ENCODE measurements at places on chromosomes 4 and X.

DNA sequence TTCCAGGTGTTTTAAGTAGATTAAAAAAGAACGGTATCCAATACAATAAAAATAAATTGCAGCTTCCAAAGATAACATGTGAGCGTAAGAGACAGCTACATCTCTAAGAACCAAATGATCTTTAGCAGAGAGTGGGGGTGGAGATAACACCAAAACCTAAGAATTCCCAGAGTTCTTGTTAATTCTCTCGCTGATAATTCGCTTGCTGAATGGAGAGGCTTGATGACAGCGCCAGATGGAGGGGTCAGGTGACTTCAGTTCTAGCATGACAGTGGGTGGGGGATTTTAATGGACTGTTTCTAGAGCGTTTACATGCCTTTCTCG is 2.3 kb downstream of the CLCN4 start:
- DNase-seq = no peak

DNA sequence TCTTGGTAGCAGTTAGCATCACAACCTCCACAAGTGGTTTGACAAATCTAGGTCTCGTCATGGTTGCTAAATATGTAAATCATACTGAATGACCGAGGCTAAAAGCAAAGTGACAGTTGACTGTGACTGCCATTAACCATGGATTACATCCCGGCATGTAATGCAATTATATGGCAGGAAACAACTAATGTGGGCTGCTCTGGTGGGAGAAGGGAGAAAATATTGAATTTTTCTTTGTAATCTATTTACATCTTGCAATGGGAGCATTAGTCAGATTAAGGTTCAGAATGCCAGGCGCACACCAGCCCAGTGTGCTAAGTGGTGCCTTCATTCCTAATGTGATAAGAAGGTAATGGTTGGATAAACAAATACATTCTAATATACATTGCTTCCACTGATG is 35.8 kb downstream of the UNC5C start:
- no peak for DNase-seq

GRCh38 chrX:7950865-7951264 is 23.7 kb upstream of the PNPLA4 start:
- no peak for DNase-seq

GRCh38 chr4:151656058-151656457 is 104.7 kb downstream of the GATB start:
- no peak for DNase-seq

DNA sequence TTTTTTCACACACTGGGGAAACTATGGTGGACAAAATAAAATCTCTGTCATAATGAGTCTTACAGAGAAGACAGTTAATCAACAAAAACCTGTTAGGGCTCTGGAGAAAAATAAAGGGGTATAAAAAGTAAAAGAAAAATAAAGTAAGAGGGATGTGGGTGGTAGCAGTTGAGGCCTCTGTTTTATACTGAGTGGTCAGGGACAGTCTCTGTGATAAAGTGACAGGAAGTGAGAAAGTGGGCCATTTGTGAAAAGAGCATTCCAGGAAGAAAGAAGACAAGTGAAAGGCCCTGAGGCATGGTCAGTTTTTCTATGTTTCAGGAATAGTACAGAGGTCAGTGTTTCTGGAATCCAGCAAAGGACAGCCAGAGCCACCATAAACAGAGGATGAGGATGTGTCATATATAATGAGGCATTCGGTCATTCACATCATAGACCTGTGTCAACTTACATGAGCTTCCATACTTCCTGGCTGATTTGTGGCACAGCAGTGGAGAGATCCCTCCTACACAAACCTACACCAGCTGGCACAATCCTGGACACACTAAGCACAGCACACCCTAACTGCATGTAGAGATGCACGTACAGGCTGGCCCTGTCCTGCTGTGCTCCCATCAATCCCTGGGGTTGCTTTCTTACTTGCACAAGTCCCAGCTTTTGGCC is 64.4 kb upstream of the NAP1L5 start:
- DNase-seq = no peak

- DNase-seq = no peak
Observed at GRCh38 chr4:38188631-38189101, 228.5 kb downstream of the PTTG2 start.

DNA sequence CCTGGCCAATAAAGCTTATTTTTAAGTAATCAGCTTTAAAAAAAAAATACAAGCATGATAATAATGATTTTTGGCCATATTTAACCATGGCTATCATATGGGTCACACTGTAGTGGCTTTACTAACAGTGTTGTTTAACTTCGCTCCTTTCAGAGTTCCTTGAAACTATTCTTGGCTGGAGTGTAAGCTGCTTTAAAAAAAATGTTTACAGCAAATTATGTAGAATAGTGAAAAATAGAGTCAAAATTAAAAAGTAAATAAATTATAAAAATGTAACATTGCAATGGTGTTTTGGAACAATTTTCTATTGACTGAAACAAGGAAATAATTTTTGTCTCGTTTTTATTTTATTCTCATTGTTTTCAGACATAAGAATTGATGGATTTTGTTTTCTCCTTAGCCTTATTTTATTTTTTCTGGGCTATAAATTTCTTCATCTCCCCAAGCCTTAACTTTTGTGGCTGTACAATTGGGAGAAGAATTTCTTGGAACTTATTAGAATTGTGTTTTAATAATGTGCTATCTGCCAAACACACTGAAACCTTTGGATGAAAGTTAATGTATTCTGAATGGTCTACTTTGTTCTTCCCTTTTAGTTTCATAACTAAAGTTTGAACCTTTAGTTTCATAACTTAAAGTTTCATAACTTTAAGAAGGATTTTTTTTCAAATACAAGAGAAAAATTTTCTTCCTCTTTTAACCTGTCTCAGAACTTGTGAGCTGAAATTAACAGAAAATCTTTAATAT is 182.0 kb downstream of the ARHGAP24 start:
- no peak for DNase-seq

DNA sequence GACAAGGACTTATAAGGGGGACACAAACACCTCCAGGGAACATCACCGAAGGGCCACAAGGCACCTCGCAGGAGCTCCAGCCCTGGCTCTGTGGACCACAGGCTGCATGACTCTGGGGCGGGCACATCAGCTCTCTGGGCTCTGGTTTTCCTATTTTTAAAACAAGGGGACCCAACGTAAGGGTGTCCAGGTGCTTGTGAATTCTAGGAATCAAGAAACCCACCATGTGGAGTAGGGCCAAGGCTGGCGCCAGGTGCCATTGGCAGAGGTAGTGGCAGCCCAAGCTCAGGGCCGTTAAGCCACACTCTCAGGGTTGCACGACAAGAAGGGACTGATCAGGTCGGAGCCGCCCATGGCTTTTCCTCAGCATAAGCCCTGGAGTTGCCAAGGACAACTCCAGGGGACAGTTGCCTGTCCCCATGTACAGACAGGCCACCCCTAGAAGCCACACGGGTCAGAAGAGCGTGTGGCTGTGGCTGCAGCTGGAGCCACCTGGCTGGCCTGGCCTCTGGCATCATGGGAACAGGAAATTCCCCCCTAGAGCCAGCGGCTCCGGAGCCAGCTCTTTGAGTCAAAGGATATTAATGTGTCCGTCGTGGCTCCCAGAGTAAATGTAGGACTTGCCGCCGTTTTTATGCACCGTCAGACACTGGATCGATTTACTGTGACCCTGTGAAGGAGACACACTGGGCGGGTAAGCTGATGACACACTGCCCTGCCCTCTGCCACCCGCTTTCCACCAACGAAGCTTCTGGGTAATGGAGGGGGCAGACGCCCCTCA is 32.5 kb downstream of the WDR1 start:
- no peak for DNase-seq

DNA sequence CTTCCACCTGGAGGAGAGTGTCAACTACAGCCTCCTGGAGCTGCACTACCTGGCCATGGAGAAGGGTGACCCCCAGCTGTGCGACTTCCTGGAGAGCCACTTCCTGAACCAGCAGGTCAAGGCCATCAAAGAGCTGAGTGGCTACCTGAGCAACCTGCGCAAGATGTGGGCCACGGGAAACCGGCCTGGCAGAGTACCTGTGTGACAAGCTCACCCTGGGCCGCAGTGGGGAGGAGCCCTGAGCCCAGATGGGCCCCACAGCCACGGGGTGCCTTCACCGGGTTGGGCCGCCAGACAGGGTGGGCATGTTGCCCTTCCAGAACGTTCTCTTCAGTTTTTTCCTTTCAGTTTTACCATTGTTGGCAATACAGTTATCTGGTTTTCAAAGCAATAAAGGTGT is 15.2 kb upstream of the FAM47A start:
- DNase-seq = no peak

- no peak for DNase-seq
Observed at GRCh38 chrX:153909024-153909979, 4.8 kb downstream of the AVPR2 start.
